Smooth muscle cell of the umbilical artery (primary cell): ENCODE measurements at places on chromosomes 7 and 10. TPM values are rescaled to one million over a fixed set of nuclear protein-coding genes. Genes with fewer than 3 reads are reported as not detected.

TRIM8 gene
- 86.4 and 135 TPM in 2 replicates for total RNA-seq

CLDN12 gene
- 45.7 and 60.8 TPM in 2 replicates for total RNA-seq

TRIM50 gene
- not detected in 2 replicates for total RNA-seq

PFKFB3 gene
- total RNA-seq, result 53.7 and 111 TPM in 2 replicates

GPR15LG gene
- total RNA-seq, result not detected in 2 replicates

CCDC172 gene
- not detected in 2 replicates for total RNA-seq

LIPF gene
- not detected in 2 replicates for total RNA-seq

AP4M1 gene
- total RNA-seq, result 26.1 and 40.4 TPM in 2 replicates

MYO1G gene
- under 0.01 and 0.05 TPM in 2 replicates for total RNA-seq

TRIM73 gene
- total RNA-seq, result 0.59 and 0.74 TPM in 2 replicates

AS3MT gene
- total RNA-seq, result 3.9 and 5.3 TPM in 2 replicates

EGFR gene
- total RNA-seq, result 60.3 and 152 TPM in 2 replicates

TRIP6 gene
- 46.9 and 54.3 TPM in 2 replicates for total RNA-seq

SHTN1 gene
- total RNA-seq, result 1.5 and 2.9 TPM in 2 replicates

TUBAL3 gene
- total RNA-seq, result not detected in 2 replicates

VWDE gene
- total RNA-seq, result 0.09 and 0.30 TPM in 2 replicates

PRLHR gene
- total RNA-seq, result not detected in 2 replicates

DENND2A gene
- total RNA-seq, result under 0.01 and 0.05 TPM in 2 replicates

LSM8 gene
- 23.0 and 32.4 TPM in 2 replicates for total RNA-seq

GRM3 gene
- total RNA-seq, result not detected in 2 replicates

TACC2 gene
- 2.4 and 7.8 TPM in 2 replicates for total RNA-seq

TET1 gene
- total RNA-seq, result 4.7 and 5.3 TPM in 2 replicates

AASS gene
- total RNA-seq, result 44.2 and 48.5 TPM in 2 replicates

SLC29A4 gene
- 5.6 and 11.1 TPM in 2 replicates for total RNA-seq

IFRD1 gene
- 78.0 and 97.7 TPM in 2 replicates for total RNA-seq

IRF5 gene
- total RNA-seq, result 0.14 TPM in 1 of 2 replicates, not detected in the other

PTPRN2 gene
- total RNA-seq, result under 0.01 and 0.05 TPM in 2 replicates

DYNC1I1 gene
- 0.69 and 0.89 TPM in 2 replicates for total RNA-seq

GHRHR gene
- total RNA-seq, result not detected in 2 replicates

CCM2 gene
- 43.9 and 62.5 TPM in 2 replicates for total RNA-seq

SSBP1 gene
- total RNA-seq, result 125 and 132 TPM in 2 replicates

CPA4 gene
- 113 and 524 TPM in 2 replicates for total RNA-seq

RBP4 gene
- total RNA-seq, result 0.09 and 0.30 TPM in 2 replicates

TBRG4 gene
- 52.9 and 54.1 TPM in 2 replicates for total RNA-seq

ANXA8L1 gene
- total RNA-seq, result 2.9 and 4.5 TPM in 2 replicates

EN2 gene
- total RNA-seq, result under 0.01 TPM in 1 of 2 replicates, not detected in the other

RBP3 gene
- total RNA-seq, result under 0.01 TPM in 1 of 2 replicates, not detected in the other

NEUROD6 gene
- total RNA-seq, result not detected in 2 replicates

DPYSL4 gene
- 6.3 and 33.0 TPM in 2 replicates for total RNA-seq

ADCY1 gene
- 0.23 and 0.30 TPM in 2 replicates for total RNA-seq

NRCAM gene
- total RNA-seq, result 0.28 and 0.30 TPM in 2 replicates

SLC26A3 gene
- not detected in 2 replicates for total RNA-seq

CYP3A7 gene
- total RNA-seq, result 0.30 and 1.1 TPM in 2 replicates

HTRA1 gene
- total RNA-seq, result 227 and 344 TPM in 2 replicates

BLNK gene
- not detected in 2 replicates for total RNA-seq

AHCYL2 gene
- total RNA-seq, result 14.3 and 14.7 TPM in 2 replicates

VGF gene
- total RNA-seq, result 3.0 and 20.7 TPM in 2 replicates

COL1A2 gene
- 7,304 and 14,627 TPM in 2 replicates for total RNA-seq

HOXA7 gene
- total RNA-seq, result 1.0 and 1.8 TPM in 2 replicates

TPK1 gene
- 0.59 and 1.8 TPM in 2 replicates for total RNA-seq

AOAH gene
- total RNA-seq, result not detected in 2 replicates

PSMA2 gene
- 52.0 and 88.5 TPM in 2 replicates for total RNA-seq

ZNF25 gene
- 17.2 and 18.1 TPM in 2 replicates for total RNA-seq

PDZD8 gene
- 16.0 and 26.3 TPM in 2 replicates for total RNA-seq

SFTPA1 gene
- total RNA-seq, result not detected in 2 replicates

STAG3 gene
- 0.88 and 1.2 TPM in 2 replicates for total RNA-seq
